ENCODE measurements at places on chromosomes 7 and 10.

DNA sequence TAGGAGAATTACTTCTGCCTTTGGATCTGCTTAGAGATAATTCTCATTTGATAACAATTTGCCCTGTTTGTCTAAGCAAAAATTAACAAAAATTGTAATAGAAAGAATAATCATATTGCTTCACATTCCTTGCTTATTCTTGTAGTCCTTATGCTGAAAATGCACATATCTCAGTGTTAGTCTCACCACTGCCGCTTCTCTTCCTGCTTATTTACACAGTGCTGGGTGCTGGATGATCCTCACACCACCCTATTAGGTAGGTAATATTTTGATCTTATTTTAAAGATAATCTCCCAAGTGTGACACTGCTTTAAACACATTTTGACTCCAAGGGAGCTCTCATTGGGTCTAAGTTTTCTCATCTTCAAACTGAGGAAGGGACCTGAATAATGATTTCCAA lies 46.0 kb downstream of the ABCA13 start:
- no peak for DNase-seq

- DNase-seq, result peak; percentile 90
These were observed 75.9 kb downstream of the HIBADH start for GRCh38 chr7:27586825-27587224.

DNA sequence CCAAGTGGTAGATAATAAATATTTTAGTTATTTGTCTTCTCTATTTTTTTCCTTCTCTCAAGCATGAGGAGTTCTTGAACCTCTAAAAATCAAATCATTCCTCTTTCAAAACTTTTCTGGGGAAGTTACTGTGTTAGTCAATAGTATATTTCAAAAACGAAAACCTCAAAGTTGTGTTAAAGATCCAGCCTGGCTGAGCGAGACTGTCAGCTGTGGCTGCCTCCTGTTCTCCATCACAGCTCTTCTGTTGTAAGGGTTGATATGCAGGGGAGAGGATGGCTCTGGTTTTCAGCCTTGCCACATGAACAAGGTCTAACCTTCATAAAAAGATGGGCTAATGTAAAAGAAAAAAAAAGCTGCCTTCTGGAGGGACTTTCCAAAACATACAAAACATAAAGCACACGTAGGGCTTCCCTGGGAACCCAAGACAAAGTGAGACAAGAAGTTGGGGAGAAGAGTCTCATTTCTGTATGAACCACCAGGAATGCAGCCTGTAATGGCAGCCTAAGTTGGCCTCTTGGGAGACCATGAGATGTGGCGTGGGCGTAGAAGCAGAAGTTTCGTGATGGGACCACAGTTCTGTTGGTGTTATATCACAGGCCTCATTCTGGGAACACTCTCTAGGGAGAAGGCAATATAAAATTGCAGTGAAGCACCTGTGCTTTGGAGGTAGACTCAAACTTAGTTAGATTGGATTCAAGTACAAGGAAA lies 77.9 kb upstream of the FHIP2A start:
- no peak for DNase-seq

GRCh38 chr7:91694351-91694841 lies 186.1 kb downstream of the MTERF1 start:
- no peak for DNase-seq

DNA sequence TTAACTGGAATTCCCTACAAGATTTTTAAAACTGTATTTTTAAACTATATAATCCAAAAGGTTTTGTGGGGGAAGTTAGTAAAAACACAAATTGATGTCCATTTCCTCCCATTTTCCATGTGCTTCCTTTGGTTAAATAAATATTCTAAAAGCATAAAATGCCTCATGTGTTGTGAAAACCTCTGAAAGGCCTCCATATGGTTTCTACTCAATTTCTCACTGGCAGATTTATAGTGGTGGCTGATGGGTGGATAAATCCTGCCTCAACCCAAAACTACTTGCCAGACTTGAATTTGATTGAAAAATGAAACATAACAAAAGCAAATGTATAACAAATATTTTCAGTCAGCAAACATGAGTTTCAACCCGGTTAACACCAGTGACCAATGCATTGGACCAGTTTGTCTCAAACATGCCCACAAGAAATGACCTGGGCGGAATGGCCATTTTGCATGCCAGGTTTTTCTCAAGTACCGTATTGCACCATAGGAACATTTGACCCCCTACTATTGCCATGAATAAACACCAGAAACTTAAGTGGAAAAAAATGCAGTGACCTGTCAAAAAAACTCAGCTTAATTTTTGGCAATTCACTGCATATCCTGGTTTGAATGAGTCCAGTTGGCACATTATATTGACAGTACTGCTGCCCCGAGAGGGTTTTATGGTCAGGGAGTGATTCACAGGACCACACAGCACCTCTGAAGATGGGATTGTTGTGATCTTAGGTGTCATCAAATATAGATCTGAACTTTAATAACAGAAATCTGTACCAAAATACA lies 454.6 kb upstream of the ANKRD30A start:
- no peak for DNase-seq

- DNase-seq, result no peak
These were observed 101.4 kb downstream of the PPP1R17 start for GRCh38 chr7:31788445-31788844.

DNA sequence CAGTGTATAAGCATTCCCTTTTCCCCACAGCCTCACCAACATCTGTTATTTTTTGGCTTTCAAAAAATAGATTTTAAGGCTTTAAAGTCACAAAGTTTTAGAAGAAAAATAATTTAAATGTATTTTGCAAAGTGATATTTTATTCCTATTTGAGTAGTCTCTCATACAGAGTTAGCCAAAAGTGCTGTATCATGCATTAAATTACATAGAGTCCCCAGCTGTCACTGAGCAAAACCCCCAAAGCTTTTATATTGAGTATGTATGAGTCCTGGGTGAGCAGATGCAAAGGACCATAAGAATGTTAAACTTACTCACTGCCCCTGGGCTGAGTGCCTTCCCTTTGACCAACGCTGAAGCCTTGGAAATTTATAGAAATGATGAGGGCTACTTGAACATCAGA lies 70.4 kb upstream of the PTN start:
- DNase-seq, result no peak

DNA sequence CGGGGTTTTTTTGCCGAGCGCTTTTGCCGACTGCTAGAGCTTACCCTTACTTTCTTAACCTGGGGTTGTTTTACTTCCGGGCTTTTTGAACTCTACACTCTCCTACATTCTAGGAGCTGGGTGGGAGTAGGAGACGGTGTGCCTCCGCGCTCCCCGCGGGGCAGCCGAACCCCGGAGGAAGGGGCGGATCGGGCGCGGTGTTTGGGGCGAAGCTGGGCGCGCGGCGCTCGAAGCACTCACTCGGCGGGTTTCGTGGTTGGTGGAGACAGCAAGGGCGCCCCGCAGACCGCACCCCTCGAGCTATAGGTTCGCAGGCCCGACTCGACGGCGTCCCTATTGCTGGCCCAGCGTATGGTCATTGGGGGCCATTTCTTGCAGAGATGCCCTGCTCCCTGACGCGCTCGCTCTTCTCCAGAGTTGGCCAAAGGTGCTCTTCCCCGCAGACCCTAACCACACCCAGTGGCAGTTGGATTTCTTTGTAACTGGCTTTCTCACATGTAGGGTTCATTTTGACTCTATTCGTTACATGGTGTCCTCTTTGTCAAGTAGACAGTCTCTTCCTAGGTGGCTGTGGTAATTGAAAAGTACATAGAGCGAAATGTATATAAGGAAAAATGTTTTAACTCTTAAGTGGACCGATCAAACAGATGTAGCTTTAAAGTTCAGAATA lies 364 bp downstream of the ZNF518A start:
- DNase-seq, result peak; percentile 68

DNA sequence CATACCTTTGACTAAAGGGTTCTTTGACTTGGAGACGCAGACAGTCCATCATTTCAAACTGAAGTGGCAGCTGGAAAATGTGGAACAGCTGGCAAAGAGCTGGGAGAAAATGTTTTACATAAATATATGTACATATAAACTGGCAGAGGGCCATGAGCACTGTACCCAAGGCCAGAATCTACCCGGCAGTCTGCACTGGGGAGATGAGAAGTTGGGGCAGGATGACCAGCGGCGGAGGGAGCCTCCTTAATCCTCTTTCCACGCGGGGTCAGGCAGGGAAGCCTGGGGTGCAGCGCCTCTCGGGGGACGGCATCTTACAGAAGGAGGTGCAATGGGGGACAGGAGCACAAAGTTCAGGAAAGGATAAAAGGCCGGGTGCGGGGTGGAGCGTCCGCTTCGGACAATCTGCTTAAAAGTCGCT lies 1.3 kb downstream of the GLI3 start:
- no peak for DNase-seq

DNA sequence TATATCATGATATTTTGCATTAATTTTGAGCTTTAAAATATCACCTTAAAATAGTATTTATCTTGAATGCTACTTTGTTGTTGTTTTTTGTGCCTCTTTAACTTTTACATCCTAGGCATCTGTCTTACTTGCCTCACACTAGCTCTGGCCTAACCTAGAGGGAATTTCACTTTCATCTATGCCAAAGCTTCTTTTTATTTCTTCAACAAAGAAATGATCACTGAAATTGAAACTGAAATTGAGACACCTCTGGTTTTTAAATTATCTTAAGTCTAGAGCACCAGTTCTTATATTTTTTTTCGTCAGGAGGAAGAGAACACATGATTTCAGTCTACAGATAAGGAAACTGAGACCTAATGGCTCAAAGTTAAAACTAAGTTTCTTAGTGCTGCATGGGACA lies 3.5 kb upstream of the SCIN start:
- no peak for DNase-seq

- DNase-seq, result no peak
These were observed 24.0 kb downstream of the CNNM1 start for GRCh38 chr10:99353182-99353581.

- DNase-seq, result no peak
These were observed 487.9 kb downstream of the KCNMA1 start for GRCh38 chr10:77149706-77150105.

DNA sequence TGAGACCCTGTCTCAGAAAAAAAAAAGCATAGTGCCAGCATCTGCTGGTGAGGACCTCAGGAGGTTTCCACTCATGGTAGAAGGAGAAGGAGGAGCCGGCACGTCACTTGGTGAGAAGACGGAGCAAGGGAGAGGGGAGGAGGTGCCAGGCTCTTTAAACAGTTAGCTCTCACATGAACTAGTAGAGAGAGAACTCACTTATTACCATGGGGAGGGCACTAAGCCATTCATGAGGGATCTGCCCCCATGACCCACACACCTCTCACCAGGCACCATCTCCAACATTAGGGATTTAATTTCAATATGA lies 62.9 kb upstream of the VKORC1L1 start:
- DNase-seq, result no peak

DNA sequence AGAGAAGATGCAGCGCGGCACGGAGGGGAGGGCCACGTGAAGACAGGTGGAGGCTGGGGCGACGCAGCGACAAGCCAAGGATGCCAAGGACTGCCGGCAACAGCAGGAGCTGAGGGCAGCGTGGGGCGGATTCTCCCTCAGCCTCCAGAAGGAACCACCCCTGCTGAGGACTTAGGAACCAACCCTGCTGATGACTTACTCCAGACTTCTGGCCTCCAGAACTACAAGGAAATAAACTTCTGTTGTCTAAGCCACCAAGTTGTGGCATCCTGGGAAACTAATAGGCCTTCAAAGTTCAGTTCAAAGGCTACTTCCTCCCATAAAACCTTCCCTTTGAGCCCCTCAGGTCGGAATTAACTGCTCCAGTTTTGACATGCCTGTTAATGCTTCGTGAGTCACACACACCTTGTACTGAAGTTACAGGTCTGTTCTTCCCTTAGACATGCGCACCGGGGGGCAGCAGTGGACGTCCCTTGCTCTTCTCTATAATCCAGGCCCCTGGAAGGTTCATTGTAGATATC lies 88.4 kb upstream of the RHEB start:
- DNase-seq, result peak; percentile 14

GRCh38 chr10:5480162-5480941 lies 19.0 kb downstream of the CALML5 start:
- DNase-seq, result no peak

- peak; percentile 77 for DNase-seq
These were observed 67.7 kb downstream of the ST8SIA6 start for GRCh38 chr10:17386616-17387075.

GRCh38 chr10:6146013-6146785 lies 56.5 kb upstream of the PFKFB3 start:
- DNase-seq, result no peak

GRCh38 chr7:104059103-104059502 lies 69.6 kb upstream of the RELN start:
- no peak for DNase-seq

- no peak for DNase-seq
These were observed 26.4 kb upstream of the KLF6 start for GRCh38 chr10:3811291-3811870.

- DNase-seq, result no peak
These were observed 29.4 kb upstream of the MBL2 start for GRCh38 chr10:52801947-52802346.

DNA sequence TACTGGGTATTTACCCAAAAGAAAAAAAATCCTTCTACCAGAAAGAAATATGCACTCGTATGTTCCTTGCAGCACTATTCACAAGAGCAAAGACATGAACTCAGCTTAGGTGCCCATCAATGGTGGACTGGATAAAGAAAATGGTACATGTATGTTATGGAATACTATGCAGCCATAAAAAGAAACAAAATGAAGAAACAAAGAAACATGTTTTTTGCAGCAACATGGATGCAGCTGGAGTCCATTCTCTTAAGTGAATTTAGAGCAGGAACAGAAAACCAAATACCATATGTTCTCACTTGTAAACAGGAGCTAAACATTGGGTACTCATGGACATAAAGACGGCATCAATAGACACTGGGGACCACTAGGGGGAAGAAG lies 5.5 kb upstream of the GNB2 start:
- DNase-seq, result no peak

GRCh38 chr10:108801775-108802517 lies 1121.4 kb downstream of the XPNPEP1 start:
- no peak for DNase-seq
